NCI-H1105 treated with DMSO at 0.1 percent for 48 hours (cell line): ENCODE measurements at places on chromosomes 16 and 17.

DNA sequence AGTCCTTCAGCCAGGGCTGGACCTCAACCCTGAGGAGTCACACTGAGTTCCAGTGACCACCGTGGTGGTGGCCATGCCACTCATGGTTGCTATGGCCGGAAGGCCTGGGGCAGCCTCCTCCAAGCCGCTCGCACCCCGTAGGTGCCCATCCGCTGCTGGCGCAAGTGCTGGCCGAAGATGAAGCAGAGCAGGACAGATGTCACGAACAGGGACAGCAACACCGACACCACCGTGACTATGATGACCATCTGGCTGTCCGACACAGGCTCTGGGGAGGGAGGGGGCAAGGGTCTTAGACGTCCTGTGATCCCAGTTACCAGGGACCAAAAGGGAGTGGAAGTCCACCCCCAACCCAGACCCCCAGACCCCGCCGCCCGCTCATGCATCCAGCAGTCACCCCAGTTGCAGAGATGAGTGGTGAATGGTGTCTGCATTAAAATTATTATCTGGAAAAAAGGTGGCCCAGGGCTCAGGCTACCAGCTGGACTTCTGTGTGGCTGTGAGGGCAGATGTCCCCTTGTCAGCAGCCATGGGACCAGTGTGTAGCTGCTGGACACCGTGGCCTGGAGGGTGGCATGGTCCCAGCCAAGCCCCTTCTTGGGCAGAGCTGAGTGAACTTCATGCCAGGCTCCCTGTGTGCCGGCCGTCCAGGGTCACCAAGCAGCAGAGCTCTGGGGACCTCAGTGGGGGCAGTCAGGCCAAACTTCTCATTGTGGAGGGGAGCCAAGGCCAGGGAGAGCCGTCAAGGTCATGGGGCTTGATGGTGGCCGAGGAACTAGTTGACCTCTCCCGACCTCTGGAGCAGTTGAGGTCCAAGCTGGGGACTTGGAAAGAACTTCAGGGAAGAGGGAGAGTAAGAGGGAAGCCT lies 4.7 kb downstream of the PRR29 start:
- no peak for DNase-seq

GRCh38 chr17:61927208-61928100 lies at the start of gene INTS2:
INTS2 (minus strand) TSS chr17:61927982; CDS start chr17:61926644, 1,338 bp downstream.
- DNase-seq: peak; percentile 83

- DNase-seq: no peak
These were observed 34.4 kb downstream of the DNAH3 start for GRCh38 chr16:21116148-21116693.

- no peak for DNase-seq
These were observed 37.9 kb downstream of the AMFR start for GRCh38 chr16:56387396-56387795.

DNA sequence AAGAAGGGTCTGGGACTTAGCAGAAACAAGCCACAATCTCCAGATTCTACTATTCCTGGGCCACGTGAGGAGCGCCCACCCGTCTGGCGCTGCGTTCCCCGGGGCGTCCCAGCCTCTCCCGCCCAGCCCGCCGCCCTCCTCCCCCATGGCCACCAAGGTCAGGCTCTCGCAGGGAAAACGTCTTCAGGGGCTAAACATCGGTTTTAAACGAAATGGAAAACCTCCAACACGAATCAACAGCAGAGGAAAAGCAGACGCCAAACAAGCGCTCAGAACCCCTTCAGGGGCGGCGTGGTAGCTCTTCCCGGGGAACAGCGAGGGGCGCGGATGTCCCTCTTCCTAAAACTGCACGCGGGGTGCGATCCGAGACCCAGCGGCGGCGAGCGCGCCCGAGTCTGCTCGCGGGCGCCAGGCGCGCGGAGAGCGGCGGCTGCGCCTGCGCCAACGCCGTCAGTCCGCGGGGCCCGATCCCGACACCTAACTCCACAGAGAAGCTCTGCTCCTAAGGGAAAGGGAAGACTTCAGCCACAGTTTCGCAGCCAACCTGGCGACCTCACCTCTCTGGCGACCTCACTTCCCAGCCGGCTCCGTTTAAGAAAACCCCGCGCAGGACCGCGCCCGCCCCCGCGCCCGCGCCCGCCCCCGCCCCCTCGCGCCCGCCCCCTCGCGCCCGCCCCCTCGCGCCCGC lies 505 bp upstream of the COG1 start:
- DNase-seq: peak; percentile 72

DNA sequence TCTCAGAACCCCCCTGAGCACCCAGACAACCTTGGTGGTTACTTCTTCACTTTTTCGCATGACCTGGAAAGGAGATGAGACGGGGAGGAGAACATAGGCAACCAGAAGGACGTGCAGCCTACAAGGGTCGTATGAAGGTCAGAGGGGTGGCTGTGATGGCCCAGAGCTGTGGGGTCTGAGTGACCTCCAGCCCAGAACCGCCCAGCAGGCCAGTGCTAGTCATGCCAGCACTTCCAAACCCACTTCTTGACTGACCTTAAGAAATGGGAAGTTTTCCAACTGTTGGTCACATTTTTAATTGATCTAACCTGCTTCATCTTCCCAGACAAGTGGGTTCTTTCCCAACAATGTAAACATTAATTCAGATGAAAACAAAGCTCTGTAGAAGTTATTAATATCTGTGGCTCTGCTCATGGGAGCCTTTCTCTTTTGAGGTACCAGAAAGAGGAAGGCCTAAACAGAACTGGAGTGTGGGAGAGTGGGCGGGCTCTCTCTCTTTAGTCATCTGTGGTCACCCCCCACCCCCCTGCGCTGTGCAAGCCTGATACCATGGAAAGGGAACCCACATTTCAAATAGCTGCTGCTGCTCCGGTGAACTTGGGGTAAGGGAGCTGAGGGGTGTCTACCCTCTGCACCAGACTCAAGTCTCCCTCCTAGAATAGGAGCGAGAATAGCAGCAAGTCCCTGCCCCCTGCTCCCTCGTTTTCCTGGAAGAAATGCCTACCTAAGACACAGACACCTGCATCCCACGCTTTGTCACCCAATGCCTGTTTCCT lies 101.6 kb downstream of the RAB11FIP4 start:
- no peak for DNase-seq

DNA sequence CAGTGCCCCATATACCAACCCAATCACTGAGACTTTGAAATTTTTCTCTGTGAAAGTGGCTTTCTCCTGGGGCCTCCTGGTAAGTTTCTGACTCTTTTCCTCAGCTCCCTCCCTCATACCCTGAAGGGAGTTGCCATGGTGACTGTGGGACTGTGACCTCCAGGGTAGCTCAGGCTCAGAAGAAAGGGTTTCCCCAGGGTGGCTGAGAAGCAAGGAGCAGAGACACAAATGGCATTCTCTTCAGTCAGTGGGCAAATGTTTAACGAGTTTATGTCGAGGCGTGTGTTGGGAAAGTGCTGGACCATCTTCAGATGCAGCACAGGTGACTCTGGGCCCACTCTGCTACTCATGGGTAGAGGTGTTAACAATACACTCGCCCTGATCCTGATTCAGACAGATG lies 46.8 kb downstream of the MRPS23 start:
- DNase-seq: no peak

DNA sequence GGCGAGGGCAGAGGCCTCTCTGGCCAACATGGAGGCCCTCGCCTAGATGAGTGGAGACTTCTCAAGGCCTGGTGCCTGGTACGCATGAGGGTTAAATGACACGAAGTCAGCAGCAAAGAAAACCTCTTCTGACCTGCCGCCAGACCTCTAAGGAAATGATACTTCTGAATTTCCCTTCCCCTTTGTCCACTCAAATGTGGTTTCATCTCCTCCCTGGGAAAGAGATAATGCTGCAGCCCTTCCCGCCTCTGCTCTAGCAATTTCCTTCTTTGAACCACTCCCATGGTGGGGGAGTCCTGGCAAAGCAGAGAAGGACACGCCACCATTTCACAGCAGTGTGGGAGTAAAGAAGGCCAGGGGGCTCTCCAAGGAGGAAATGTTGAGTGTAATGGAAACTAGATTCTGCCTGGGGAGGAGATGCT lies 65.7 kb upstream of the BCAR1 start:
- DNase-seq: no peak

DNA sequence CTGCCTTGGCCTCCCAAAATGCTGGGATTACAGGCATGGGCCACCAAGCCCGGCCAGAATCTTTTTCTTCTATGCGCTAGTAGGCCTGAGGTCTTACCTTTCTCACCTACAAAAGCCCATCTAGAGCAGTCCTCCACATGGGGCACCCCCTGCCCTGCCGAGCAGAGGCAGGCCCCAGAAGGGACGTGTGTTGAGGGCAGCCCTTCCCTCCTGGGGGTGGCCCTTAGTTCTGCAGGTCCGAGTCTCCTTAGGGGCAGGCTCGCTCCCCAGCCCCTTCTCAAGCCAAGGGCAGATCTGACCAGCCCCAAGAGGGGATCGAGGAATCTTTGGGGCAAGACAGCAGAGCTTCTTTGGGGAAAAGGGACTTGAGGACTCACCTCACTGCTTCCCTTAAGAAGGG lies 17.9 kb upstream of the ALDH3A1 start:
- DNase-seq: no peak

- no peak for DNase-seq
These were observed 301.2 kb downstream of the SEC14L1 start for GRCh38 chr17:77441940-77442339.

- no peak for DNase-seq
These were observed 7.9 kb downstream of the USP7 start for GRCh38 chr16:8955828-8956227.

- DNase-seq: no peak
These were observed 273.7 kb downstream of the SOX9 start for GRCh38 chr17:72394531-72394930.

DNA sequence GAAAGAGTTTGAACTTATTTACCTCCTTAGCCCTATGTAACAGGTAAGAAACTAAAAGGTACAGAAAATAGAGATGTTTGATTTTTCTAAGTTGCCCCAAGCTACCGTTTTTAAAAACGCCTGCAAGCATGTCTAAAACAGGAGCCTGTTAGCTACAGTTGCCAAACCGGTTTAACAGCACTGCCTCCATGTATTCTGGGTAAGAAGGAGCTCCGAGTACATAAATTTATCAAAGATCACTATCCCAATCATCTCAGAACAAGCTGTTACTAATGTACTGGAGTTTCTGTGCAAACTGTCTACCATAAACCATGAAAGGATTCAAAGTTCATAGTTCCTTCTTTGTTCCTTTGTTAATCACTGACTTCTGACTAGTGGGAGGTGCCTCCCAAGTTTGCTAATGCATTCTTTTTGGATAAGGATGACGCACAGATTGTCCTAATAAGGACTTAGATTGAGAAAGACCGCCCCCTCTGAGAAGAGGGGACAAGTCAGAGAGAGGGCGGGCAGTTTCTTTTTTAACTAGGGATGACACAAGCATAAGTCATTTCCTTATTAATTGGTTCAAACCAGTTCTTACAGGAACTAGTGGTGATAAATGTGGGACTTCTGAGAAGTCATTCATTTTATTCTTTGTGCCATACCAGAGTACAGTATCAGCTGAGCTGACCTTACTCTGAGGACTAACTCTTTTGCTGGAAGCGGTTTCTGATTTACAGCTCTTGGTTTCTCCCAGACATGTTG lies 55.3 kb downstream of the TUBD1 start:
- peak; percentile 76 for DNase-seq
